Stimulated activated CD8-positive, alpha-beta memory T cell treated with anti-CD3 and anti-CD28 coated beads, Interleukin-4, amount 100 ng/mL, for 1 hour (primary cell): ENCODE measurements at places on chromosomes 7 and 10.

- no peak for DNase-seq
Observed at GRCh38 chr7:28549998-28550397, 137.7 kb downstream of the CREB5 start.

GRCh38 chr7:121300685-121301420 lies 27.9 kb upstream of the WNT16 start:
- no peak for DNase-seq

GRCh38 chr7:130958846-130959245 lies 224.8 kb upstream of the KLF14 start:
- DNase-seq, result no peak

DNA sequence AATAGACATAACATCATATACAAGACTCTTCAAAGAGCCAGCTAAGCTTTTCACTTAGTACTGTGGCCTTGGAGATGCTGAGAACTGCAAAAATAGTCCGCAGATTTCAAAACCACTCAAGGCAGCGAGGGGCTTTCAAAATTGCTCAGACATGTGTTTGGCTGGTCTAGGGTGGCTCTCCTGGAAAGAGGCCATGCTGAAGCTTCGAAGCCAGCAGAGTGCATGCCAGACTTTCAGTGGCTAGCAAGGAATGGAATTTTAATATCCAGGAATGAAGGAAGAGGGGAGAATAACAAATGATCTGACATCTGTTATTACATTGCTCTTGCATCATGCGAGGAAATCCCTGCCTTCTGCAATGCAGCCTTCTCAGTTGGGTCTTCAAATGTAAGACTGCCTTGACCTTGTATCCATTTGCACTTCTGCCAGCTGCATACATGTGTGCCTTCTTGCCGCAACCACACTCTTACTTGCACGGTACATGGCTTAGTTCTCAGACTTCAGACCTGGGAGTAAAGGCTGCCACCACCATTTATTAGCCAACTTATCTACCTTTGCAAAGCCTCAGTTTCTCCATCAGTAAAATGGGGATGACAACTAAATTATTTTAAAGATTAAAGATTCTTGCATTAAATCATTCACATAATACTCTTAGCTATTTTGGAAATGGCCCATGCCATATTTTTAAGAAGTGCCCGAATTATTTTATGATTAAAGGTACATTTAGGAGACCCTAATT lies 55.9 kb downstream of the ITIH5 start:
- no peak for DNase-seq

DNA sequence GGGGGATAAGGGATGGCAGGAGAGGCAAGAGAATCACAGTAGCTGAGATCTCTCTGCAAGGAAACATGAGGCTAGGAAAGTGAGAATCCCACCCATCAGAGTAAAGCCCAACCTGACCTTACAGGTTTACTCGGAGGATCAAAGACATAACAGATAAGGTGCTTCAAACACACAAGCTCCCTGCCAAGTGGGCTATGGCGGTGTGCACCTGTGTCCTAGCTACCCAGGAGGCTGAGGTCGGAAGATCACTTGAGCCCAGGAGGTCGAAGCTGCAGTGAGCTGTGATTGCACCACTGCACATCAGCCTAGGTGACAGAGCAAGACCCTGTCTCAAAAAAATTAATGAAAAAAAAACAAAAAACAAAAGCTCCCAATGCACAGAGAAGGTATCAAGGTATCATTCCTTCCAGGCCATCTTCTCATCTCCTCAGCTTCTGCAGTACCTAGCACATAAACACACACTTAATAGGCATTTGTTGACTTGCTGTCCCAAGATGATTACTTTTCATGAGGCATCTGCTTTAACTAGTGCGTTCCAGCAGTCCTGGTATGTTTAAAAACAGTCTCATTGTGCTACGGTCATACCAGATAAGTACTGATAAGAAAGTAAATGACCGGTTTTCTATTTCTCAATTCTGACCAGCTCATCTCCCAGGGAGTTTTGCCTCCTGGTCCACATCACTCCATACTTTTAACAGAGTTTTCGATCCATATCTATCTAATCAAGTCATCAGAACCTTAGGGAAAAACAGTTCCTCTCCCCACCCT lies 13.3 kb downstream of the GNA12 start:
- DNase-seq, result no peak

GRCh38 chr10:70715853-70716795 lies 43.8 kb downstream of the ADAMTS14 start:
- DNase-seq, result no peak

DNA sequence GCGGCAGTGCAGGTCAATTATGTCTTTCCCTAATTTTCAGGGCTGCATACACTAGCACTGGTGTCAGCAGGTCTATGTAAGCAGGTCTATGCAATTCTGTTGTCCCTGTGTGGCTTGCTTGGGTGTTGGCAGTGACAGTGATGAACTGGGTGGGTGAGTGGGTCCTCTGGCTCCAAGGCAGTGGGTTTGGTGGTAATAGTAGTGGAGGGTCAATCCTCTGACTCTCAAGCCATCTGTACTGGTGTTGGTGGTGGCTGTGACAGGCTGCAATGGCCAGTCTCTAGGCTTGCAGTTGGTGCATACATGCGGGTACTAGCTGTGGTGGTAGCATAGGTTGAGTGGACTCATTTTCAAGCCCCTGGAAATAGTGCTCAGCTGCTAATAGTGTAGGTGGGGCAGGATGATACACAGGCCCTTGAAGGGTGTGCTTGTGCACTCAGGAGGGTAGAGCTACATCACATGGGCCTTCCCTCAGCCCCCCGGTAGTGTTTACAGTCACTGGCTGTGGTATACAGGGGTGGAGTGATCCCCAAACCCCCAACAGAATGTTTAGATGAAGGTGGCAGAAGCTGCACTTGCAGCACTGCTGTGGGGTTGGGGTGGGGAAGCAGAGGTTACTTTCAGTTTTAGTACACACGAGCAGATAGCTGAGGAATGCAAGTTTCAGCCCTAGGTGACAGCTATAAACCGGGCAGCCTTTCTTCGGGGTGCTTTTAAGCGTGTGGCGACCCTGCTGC lies 331.3 kb downstream of the PCDH15 start:
- DNase-seq, result no peak

GRCh38 chr10:13414855-13415254 lies 66.8 kb upstream of the SEPHS1 start:
- DNase-seq, result no peak

DNA sequence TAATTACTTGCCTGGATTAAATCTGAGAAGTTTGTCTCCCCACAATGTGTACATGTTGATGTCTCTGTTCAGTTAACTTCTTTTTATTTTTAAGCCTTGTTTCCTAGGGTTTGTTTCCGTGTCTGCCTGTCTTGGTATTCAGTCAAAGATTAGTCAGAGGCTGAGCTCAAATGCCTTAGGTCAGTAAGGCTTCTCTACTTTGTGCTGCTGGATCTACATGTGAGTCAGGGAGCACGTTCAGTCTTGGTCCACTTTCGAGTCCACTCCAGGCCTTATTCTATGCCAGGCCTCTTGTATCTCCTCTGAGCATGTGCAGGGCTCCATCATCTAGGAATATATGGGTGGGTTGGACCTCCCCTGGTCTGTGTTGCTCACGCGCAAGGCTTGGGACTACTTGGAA lies 93.3 kb upstream of the FZD8 start:
- DNase-seq, result no peak

- DNase-seq, result no peak
Observed at GRCh38 chr10:125062227-125062913, 98.0 kb downstream of the CTBP2 start.

- no peak for DNase-seq
Observed at GRCh38 chr10:76991621-76992020, 646.0 kb downstream of the KCNMA1 start.

GRCh38 chr10:17850501-17850900 lies 41.4 kb downstream of the MRC1 start:
- DNase-seq, result no peak

GRCh38 chr10:127319271-127319670 lies 122.9 kb upstream of the INSYN2A start:
- DNase-seq, result no peak

GRCh38 chr10:21449288-21449966 lies 76.1 kb downstream of the SKIDA1 start:
- DNase-seq, result no peak

DNA sequence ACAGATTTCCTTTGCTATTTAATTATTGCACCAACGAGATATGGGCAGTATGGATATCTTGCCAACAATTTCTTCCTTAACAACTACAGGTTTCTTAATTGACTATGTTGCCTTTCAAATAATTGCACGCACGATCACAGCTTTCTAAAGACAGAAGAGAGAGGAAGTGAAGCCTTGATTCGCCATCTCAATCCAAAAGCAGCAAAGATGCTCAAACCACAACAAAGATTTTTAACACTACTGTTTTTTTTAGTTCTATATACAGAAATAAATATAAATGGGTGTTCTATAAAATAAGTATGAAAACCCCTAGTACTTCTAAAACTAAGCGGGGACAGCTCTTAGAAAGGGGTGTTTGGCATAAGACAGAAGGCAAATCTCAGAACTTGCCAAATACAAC lies 251.3 kb downstream of the SFMBT2 start:
- no peak for DNase-seq

- no peak for DNase-seq
Observed at GRCh38 chr7:143248761-143249354, 14.4 kb upstream of the GSTK1 start.

DNA sequence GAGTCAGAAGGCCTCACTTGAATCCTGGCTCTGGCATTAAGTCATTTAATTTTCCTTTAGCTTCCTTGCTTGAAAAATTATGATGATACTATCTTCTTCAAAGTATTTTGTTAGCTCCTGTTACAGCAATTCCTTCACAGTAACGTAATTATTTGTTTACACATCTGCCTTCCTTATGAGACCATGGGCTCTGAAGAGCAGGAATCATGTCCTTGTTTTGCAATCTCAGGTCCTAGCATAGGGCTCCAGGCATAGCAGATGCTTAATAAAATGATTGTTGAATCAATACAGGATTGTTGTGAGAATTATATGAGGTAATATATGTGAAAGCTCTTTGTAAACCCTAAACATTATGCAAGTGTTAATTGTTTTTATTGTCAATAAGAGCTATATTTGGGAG lies 25.5 kb downstream of the KLHDC10 start:
- no peak for DNase-seq

DNA sequence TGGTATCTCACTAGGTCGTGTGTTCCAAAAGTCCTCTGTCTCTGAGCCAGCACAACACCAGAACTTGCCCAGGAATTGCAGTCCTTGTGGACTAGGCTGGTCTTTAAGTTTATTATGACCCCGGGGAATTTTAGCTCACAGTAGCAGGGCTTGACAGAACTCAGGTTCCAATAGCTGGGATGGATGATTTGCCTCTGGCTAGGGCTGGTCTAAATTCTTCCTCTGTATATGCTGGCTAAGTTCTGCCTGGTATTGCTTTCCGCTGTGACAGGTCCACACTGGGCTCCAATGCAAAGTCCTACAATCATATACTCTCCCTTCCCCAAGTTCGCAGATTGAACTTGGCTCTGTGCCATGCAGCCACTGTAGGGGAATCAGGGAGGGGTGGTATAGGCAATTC lies 52.5 kb downstream of the FAS start:
- DNase-seq, result no peak

- no peak for DNase-seq
Observed at GRCh38 chr10:57142925-57143576, 782.0 kb upstream of the ZWINT start.

DNA sequence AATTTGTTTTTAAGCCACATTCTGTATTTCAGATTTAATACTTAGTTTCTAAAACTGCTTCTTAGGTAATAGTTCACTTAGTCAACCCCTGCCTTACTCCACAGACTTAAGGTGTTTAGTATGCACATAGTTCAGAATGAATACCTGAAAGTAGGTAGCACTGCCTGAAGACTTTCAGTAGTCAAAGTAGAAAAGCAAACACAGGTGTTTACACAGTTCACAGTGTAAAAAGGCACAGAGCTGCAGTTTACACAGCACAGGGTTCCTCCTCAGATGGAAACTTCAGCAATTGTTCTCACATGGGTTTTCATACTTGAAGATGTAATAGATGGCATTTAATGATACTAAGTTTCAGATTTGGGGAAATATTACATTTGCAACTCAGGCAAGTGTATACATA lies 3.1 kb upstream of the PKD1L1 start:
- DNase-seq, result no peak
